Stimulated activated CD8-positive, alpha-beta memory T cell treated with anti-CD3 and anti-CD28 coated beads, Interleukin-2, amount 100 ng/mL, for 1 hour (primary cell): ENCODE measurements at places on chromosomes 2 and 18.
A peak's percentile ranks its signal among the peaks of the same experiment; 100 is the strongest.

DNA sequence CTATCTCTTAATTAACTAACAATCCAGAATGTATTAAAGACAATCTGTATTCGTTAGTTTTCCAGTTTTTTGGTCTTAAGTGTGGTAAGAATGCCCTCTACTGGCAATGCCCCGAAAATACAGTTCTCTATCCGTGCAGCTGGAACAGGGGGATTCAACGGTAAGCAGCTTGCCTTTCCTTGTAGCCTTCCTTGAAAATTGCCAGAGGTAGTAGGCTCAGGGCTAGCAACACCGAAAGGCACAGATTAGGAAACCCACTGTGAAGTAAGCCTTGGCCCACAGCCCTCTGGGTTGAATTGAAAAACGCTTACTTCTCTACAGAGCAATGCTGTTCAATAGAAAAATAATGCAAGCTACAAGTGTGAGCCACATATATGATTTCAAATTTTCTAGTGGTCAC, 17.1 kb upstream of the VPS4B start:
- peak; percentile 9 for DNase-seq

- no peak for DNase-seq
These were observed 56.2 kb upstream of the SMIM21 start for GRCh38 chr18:75483662-75484061.

GRCh38 chr2:196747400-196747799, 52.1 kb downstream of the GTF3C3 start:
- DNase-seq, result no peak

DNA sequence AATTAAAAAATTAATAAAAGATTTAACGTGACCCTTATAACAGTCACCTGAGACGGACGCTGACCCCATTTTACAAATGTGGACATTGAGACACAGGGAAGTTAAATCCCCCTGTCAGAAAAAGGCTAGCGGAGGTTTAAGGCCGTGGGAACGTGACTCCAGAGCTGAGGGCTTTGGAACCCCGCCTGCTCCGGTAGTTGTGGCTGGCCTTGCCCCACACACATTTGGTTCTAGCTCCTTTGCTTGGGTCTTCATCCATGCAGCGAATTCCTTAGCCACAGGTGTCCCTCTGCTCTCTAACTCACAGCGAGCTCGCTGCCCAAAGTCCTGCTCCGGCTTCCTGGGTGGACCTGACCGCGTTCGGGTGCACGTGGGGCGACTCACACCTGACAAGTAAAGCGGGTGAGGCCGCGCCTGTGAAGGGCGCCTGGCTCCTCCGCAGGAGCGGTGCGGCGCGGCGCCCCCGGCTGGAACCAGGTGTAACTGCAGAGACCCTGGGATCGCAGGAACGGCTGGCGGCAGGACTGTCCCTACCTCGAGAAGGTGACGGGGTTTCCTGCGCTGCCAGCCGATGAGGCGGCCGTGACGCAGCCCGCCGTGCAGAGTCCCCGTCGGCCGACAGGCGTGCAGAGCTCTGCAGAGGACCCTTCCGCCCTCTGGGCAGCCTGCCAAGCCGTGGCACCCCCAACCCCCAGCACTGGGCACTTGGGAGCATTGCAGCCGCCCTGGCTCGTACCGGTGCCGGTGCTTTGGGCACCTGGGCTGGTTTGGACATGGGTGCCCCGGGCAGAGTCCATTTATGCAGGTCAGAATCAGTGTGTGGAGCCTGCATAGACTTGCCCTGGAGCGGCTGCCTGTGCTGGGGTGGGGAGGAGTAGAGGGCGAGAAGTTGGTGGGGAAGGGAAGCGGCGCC, 2.4 kb upstream of the PROC start:
- DNase-seq, result peak; percentile 60

- DNase-seq, result no peak
These were observed 94.4 kb upstream of the ASAP2 start for GRCh38 chr2:9112079-9112721.

DNA sequence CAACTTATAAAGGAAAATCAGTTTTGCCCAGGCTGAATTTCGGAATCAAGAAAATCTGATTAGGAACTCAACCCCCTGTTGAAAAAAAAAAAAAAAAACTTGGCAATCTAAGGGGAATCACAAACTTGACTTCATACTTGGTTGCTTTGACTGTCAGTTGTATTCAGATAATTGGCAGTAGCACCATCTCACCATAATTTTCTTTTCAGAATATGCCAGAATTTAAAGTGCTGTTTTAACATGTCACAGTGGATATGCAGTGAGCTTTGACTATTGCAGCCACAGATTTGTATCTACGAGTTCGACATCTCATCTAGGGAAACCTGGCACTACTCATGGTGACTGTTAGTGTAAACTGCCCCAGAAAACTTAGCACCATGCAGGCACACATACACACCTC, 761.4 kb upstream of the KLHL29 start:
- no peak for DNase-seq

DNA sequence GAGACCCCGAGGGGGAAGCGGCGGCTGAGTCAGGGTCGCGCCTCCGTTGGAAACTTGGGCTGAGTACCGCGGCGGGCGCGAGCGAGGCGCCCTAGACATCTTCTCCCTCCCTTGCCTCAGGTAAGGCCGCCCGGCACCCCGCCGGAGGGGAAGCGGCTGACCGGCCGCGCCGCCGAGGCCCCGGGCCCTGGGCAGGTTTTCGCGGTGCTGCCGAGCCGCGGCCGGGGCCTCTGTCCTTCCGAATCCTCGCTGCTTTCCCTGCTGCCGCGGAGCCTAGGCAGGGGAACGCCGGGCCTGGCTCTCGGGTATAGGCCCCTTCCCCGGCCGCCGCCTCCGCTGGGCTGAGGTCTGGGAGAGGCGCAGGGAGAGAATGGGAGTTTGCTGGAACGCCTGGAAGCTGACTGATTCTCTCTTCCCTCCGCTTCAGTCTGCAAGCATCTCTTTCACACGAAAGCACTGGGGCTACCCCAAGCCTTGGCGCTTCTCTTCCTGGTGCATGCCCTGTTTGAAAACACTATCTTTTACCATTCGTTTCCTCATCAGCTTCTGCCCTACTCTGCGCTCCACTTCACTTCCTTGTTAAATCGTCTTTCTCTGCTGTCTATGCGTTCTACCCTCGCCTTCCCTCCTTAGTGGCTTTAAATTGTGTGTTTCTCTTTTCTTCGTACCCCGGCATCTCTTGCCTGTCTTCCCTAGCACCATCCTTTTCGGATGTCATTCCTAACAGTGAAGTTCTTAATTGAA, 652 bp downstream of the PPM1B start:
- peak; percentile 12 for DNase-seq

- no peak for DNase-seq
These were observed 145.8 kb downstream of the ESCO1 start for GRCh38 chr18:21454725-21455124.

GRCh38 chr2:173963817-173964564, 1.2 kb downstream of the SP3 start:
- peak; percentile 82 for DNase-seq

- DNase-seq, result no peak
These were observed 63.3 kb downstream of the FAM228A start for GRCh38 chr2:24238158-24238557.

- no peak for DNase-seq
These were observed 392.8 kb downstream of the TNS1 start for GRCh38 chr2:217609952-217610351.

GRCh38 chr2:170022692-170023091, 155.3 kb upstream of the MYO3B start:
- no peak for DNase-seq

DNA sequence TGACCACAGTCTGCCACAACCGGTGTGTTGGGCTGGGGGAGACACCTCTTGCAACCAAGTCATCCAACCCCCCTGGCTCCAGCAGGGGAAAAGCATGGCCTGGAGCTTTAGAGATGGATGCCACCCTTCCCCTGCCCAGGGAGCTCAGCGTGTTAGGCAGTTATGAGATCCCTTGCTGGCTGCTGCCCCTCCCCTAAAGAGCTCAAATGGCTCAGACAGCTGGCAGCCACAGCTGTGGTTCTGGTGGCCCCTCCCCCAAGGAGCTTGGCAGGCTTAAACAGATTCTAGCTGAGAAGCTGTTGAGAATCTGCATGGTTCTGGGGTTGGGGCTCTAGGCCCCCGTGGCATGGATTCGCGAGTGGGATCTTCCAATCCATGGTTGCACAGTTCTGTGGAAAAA, 64.7 kb downstream of the TEX51 start:
- DNase-seq, result no peak

- DNase-seq, result no peak
These were observed 1.2 kb downstream of the BMPR2 start for GRCh38 chr2:202377207-202377761.

DNA sequence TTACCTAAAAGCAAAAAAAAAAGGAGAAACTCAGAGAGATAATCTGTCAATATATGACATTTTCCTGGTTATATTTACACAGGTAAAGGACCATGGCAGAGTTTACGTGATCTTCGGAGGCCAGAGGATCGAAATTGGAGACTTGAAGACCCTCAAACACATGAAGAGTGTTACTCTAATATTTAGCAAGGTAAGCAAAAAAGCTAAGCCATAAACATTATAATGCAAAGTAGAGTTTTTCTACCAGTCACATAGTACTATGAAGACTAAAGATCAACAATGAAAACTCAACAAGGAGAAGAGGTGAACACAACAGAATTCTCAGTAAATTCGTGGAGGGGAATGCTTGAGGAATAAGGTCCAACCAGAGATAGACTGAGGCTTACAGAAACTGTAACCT, 78.5 kb downstream of the L3MBTL4 start:
- DNase-seq, result no peak

DNA sequence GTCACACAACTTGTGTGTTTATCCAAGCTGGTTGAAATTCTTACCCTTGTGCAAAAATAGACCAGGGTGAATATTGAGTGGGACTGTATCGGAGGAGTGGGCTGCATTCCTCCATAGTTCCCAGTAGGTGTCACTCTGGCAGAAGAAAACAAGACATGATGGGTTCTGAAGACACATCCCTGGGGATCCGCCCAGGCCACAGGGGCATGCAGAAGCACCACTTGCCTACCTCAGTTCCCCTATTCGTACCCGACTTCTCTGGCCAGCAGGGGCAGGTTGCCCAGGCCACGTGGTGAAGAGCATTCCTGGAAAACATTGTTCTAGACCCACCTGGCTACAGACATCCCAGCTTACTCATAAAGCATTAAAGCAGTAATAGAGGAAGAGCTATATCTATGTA, 168.2 kb downstream of the FAM210A start:
- DNase-seq, result no peak

- DNase-seq, result no peak
These were observed 146.8 kb downstream of the LNPK start for GRCh38 chr2:175855236-175855635.

DNA sequence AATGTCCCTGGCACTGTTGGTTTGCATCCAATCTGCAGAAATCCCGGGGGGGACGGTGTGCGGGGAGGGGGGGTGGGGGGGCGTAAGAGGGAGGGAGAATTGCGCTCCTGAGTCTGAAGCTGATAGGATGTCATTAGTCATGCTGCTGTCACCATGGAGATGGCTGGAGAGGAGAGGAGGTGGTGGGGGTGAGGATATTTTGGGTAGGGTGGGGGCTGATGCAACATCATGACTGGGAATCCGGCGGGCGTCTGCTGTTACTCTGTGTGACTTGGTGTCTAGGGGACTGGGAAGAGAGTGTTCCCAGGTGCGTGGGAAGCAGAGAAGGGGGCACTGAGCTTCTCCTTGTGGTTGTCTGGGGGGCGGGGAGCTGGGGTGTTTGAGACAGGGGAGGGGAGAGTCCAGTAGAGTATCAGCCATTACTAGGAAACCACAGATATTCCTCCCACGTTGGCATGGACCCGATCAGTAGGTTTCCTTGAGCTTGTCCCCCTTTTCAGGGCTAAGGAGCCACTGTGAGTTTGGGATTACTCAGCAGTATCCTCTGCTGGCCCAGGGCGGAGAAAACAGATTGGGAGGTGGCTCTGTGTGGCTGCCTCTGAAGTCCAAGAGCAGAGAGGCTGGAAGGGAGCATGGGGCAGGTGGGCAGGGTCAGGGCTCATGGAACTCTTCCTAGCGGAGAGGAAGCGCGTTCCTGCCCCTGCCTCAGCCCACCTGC, 18.9 kb downstream of the TET3 start:
- DNase-seq, result no peak

DNA sequence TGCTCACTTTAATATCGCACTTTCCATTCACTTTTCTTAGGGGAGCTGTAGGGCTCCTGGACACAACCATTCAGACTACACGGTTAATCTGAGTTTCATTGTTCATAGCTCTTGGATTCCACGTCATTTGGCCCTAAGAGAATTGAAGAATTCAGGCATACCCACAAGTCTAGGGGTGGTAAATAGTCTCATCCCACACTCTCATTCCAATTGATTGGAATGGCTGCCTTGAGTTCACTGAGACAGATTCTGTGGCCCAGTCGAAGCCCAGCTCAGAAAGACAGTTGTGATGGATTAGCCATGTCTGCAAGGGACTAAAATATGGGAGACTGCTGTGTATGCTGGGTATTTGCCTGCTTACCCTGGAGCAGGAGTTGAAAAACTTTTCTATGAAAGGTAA, 124.6 kb downstream of the TFCP2L1 start:
- DNase-seq, result no peak

DNA sequence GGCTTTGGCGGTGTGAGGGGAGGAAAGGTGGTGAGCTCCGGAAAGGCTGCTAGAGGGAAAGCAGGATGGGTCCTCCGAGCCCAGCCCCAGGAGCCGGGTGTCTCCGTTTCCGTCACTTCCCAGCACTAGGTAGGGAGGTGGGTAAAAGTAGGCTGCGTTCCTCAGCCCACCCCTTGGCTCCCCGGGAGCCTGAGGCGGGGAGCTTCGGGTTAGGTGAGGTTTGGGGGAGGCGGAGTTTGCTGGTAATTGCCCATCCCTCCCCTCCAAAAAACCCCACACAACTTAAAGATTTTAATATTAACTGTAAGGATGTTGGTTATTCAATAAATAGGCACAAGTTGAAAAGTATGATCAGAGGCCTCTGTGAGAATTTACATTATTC, 552 bp upstream of the ATF2 start:
- no peak for DNase-seq

DNA sequence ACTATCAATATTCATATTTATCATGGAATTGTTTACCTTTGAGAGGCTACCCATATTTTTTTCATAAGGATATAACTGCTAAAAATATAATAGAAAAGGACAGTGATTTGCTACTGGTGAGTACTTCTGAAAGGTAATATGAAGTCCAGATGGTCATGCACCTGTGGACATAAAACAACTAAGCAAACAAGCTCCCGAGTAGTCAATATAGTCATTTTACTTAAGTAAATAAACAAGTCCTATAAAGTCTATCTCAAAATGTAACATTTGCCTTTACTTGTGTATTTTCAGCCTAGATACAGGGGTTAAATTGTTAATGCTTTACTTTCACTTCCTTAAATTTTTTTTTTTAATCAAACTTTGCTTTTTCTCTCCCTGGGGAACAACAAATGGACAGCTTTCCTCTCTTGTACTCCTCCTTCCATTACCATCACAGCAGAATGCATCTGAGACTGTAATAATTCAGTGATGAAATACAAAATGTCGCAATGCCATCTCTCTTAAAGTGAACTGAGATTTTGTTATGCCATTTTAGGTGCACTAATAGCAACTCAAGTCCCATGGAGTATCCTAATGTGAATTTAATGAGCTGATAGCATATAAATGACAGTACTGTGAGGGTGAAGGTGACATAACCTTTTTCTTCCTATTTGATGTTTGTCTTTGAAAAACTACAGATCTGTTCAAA, 1325.4 kb upstream of the ZEB2 start:
- DNase-seq, result no peak
